ENCODE measurements at places on chromosomes 2 and 18.
A peak's percentile ranks its signal among the peaks of the same experiment; 100 is the strongest.

DNA sequence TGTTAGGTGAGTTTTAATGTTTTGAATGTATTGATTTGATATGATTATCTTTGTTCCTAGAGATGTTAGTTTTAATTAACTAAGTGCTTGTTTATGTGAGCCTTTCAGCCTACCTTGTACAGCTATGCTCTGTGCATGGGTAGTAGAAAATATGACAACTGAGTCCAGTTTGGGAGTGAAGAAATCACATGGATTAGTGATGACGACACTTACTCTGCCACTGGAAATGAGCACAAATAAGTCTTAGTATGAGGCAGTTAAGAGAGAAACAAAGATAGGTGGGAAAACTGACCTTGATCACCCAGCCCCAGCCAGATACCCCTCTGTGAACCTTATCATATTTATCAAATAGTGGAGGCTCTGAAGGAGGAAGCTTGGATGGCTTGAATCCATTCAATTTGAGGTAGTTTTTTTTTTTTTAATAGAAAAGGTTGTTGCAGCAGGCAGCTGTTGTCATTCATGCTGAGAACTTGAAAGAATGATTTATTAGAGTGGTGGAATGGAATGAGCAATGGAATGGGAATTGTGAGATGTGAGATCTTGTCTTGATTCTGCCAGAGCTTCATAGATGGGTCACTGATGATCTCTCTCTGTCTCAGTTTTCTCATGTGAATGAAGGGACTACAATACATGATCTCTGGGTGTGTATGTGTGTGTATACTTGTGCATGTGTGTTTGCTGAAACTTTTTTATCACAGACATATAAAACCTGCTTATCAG lies 96.4 kb downstream of the MAP3K20 start:
- DNase-seq: no peak

- no peak for DNase-seq
Observed at GRCh38 chr2:162327134-162327769, 8.8 kb upstream of the IFIH1 start.

GRCh38 chr18:48325115-48325665 lies 84.0 kb downstream of the ZBTB7C start:
- no peak for DNase-seq

- peak; percentile 49 for DNase-seq
Observed at GRCh38 chr2:54655046-54655809, 68.2 kb upstream of the EML6 start.

DNA sequence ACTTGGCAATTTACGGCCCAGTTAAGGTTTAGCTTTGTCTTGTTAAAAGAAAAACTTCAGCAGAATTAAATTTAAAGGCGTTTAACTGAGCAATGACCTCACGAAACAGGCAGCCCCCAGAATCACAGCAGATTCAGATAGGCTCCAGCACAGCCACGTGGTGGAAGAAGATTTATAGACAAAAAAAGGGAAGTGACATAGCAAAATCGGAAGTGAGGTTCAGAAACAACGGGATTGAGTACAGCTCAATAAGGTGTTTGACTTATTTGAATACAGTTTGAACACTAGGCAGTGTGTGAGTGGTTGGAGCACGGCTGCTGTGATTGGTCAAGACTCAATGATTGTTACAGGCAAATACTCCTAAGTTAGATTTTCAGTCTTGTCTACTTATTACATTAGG lies 79.8 kb downstream of the MOGAT1 start:
- no peak for DNase-seq

- DNase-seq: no peak
Observed at GRCh38 chr2:236754271-236754944, 184.8 kb downstream of the ACKR3 start.

- no peak for DNase-seq
Observed at GRCh38 chr2:160045703-160046210, 16.7 kb downstream of the PLA2R1 start.

- DNase-seq: no peak
Observed at GRCh38 chr2:163834221-163834620, 98.4 kb upstream of the FIGN start.

GRCh38 chr2:237488901-237489860 lies 2.1 kb downstream of the MLPH start:
- no peak for DNase-seq

DNA sequence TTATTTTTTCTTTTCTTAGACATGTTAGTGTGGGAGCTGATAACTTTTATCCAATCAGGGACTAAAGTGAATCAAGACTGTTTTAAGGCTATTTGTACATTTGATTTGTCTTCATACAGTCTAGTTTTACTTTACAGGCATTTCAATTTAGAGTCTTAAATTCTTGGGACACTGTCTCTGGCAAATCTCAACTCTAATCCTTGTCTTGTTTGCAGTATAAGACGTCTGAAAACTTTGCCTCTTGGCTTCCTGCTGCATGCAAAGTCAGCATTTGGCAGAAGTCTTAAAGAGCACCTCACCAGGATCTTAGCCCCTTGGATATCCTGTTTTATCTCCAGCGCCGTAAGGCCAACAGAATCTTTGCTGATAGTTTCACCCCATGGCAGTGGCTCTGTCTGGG lies 30.3 kb downstream of the SPOPL start:
- no peak for DNase-seq

DNA sequence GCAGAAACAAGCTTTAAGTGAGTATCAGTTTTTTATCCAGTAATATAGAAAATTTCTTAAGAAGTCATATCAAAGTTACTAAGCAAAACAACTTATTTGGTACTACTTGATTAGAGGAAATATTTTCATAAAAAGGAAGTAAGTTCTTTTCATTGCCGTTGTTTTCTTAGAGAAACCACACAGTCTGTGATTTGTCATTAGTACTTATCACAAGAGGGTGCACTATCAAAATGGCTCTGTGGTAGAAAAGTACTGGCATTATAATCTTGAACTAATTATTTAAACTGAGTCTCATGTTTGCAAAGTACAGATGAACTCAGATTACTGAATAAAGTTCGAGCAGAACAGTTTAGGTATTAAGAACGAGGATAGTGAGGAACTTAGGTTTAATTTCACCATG lies 93.4 kb downstream of the IKZF2 start:
- DNase-seq: no peak

- no peak for DNase-seq
Observed at GRCh38 chr2:11254100-11254536, 90.3 kb downstream of the ROCK2 start.

- no peak for DNase-seq
Observed at GRCh38 chr2:215375467-215375830, 60.4 kb downstream of the FN1 start.

- no peak for DNase-seq
Observed at GRCh38 chr2:156464106-156464505, 27.9 kb downstream of the GPD2 start.

- peak; percentile 59 for DNase-seq
Observed at GRCh38 chr2:19021721-19022120, 336.7 kb downstream of the OSR1 start.
